ENCODE measurements at places on chromosomes 7 and 10. TPM values are rescaled to one million over a fixed set of nuclear protein-coding genes. Genes with fewer than 3 reads are reported as not detected.

- no peaks in the 10 kb centered on the region for H3K36me3 ChIP-seq
- no peaks in the 10 kb centered on the region for H3K4me1 ChIP-seq
- no peak overlapping the region for H3K27ac ChIP-seq
- H3K27me3 ChIP-seq = no peaks in the 10 kb centered on the region
- DNase-seq = no peak
Measured at GRCh38 chr10:25724241-25724640, 209.8 kb upstream of the MYO3A start.

PCLO gene
- not detected for total RNA-seq

- no peaks in the 10 kb centered on the region for H3K4me1 ChIP-seq
- no peak overlapping the region for H3K27ac ChIP-seq
- H3K4me3 ChIP-seq = no peak overlapping the region
- H3K27me3 ChIP-seq = peaks cover 6% of the 10 kb centered on the region
- no peak for DNase-seq
Measured at GRCh38 chr10:118258285-118258684, 83.8 kb downstream of the FAM204A start.

COBL gene
- not detected for total RNA-seq

GRCh38 chr7:157745721-157746709 lies 409.2 kb downstream of the DNAJB6 start:
- no peak overlapping the region for H3K4me3 ChIP-seq
- no peaks in the 10 kb centered on the region for H3K36me3 ChIP-seq

DNA sequence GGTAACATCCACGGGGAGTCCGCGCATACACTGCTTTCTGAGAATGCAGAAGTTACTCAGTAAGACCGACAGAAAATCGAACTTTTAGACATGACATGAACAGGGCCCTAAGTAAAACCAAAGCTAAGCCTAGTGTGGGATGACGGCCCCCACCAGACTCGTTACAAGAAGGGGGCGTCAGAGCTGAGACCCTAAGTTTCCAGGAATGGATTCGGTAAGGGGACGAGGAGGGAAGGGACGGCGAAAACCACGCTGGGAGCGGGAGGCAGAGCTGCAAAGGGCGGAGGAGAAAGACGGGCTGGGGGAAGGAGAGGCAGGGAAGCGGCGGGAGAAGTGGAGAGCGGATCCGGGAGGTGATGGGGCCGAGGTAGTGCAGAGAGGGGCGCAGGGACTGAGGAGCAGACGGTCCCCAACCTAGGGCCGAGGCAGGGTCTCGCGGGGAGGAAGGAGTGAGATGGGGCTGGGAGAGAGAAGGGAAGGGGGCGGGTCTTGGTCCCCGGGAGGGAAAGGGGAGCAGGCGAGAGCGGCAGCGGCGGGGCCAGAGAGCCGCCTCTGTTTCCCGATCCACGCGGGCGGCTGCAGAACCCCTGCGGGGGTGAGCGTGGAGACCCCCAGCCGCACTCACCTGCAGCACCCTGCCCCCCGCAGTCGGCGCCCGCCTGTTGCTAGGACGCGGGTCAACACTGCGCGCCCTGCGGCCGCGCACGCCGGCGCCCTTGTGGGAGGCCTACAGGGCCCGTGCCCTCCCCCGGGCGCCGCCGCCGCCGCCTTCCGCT lies 513 bp downstream of the ODAD2 start:
- H3K4me3 ChIP-seq = peak overlapping the region; percentile 39
- no peak for DNase-seq
- H3K36me3 ChIP-seq = no peaks in the 10 kb centered on the region
- peaks cover 14% of the 10 kb centered on the region for H3K27me3 ChIP-seq
- H3K27ac ChIP-seq = no peak overlapping the region

Measured in CD8-positive, alpha-beta memory T cell (primary cell).